ENCODE measurements at places on chromosomes 5 and 9. TPM values are rescaled to one million over a fixed set of nuclear protein-coding genes. Genes with fewer than 3 reads are reported as not detected.

DNA sequence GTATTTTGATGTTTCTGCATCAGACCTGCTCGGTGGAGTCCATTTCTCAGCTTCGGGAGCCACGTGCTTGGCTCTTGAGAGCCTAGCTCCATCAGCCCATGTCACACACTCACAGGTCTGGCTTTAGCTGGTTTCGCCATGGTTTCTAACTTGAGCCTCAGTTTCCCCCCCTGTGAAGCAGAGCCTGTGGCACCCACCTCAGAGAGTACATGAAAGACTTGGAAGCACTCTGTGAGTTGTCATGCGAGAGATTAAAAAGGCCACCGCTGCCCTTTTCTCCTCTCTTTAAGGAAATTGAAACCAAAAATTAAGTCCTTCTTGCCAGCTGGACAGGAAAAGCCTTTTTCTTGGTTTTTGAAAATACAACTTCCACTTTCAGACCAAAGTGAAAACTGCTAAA, 8.8 kb downstream of the TENT4A start:
- no peak for DNase-seq

DNA sequence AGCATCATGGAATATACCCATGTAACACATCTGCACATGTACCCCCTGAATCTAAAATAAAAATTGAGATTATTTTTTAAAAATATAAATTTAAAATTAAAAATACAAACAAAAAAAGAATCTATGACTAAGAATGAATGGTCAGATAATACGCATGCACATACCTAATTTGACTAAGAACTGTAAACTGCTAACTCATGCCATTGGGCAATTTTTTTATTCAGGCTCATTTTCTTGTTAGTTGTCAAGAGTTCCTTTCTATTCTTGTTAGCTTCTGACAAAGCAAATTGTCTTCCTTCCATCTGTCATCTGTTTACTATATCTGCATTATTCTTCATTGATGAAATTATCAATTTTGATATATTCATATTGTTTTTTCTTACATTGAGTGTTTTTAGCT, 69.5 kb upstream of the HAND1 start:
- no peak for DNase-seq

DNA sequence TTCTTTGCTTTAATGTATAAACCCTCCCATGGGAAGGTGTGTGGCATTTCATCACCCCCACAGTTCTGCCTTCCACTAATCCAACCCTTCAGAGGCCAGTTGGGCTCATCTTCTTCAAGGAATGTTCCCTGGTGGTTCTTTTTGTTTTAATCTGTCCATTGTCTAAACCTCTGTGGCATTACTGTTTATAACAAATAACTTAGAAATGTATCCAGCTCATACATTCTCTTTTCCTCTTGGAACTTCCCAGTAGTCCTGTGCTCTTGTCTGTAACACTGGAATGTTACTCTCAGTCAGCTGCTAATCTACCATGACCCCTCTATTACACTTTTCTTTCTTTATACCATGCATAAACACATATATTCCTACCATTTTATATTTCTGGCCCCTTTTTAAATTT, 213.5 kb upstream of the TARS1 start:
- no peak for DNase-seq

DNA sequence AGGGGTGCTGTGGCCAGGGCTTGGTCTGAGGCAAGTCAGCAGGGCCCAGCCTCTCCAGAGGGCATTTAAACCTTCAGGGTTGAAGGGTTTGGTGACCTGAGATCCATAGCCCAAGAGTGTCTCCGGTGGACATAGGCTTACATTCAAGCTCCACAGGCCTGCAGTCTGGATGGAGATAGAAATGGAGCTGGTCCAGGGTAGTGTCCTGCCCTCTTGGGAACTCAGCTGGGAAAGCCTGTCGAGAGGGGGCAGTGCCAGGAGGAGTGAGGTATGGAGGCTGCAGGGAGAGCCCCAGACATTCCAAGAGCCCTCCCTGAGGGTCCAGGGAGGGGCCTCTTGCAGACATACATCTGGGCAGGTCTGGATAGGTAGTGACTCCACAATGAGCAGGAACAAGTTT, 177.0 kb upstream of the MVB12B start:
- DNase-seq: no peak

The PSMD5 gene
- total RNA-seq: 31.4 TPM

GRCh38 chr5:175479125-175479881, 943 bp downstream of the SFXN1 start:
- DNase-seq: no peak

- DNase-seq: no peak
Observed at GRCh38 chr5:148834689-148835088, 8.3 kb downstream of the ADRB2 start.

The TMEM232 gene
- total RNA-seq: 0.86 TPM

The GABRA1 gene
- not detected for total RNA-seq

GRCh38 chr5:6452622-6453504, 4.2 kb downstream of the UBE2QL1 start:
- DNase-seq: no peak

- DNase-seq: no peak
Observed at GRCh38 chr5:110341836-110342235, 384.6 kb downstream of the TMEM232 start.

The CCDC192 gene
- not detected for total RNA-seq

The BTNL8 gene
- not detected for total RNA-seq

- DNase-seq: no peak
Observed at GRCh38 chr5:18882154-18882553, 1105.8 kb downstream of the CDH18 start.

GRCh38 chr5:43121913-43122484, 1.3 kb downstream of the ZNF131 start:
- DNase-seq: peak; percentile 13

DNA sequence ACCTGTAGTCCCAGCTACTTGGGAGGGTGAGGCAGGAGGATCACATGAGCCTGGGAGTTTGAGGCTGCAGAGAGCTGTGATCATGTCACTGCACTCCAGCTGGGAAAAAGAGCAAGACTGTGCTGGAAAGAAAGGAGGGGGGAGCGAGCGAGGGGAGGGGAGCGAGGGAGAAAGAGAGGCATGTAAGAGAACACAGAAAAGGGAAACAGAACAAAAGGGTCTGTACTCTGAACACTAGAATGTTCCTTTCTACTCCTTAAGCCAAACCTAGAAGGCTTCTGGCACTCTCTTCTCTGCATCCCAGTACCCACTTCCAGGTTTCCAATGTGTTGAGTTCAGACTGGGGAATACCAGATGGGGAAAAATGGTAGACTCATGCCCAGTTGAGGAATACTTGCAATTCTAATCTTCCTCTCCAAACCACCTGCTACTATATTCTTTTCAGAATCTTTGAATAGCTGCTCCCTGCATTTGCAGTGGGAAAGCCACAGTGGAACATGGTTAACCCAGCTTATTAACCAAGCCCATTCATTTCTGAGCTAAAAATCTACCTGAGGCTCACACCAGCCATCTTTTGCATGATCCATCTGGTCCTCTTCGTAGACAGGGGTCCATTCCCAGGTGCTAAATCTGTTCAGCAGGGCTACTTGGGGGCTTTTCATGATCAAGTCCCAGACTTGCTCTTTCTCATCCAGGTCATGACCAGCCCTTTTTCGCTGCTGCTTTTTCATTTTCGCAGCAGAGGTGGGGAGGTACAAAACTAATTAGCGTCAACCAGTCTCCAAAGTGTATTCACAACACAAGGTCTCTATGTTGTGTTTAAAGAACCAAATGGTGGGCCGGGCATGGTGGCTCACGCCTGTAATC, 34.9 kb downstream of the SEMA4D start:
- no peak for DNase-seq

GRCh38 chr5:124301850-124302249, 444.6 kb downstream of the ZNF608 start:
- no peak for DNase-seq

DNA sequence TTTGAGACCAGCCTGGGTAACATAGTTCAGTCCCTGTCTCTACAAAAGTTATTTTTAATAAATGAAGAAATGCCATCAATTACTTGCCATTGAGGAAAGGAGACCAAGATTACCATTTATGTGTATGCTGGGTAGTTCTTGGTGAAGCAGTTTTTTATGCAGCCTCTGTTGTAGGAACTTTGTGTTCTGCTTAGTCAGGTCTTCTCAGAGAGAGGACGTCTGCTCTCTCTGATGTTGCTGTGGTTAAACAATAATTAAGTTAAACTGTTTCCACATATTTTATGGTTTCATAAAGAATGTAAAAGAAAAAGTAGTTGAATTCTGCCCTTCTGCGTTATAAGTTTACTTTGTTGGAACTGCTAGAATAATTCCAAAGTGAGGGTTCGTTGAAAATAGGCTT, 210.5 kb downstream of the KDM4C start:
- DNase-seq: no peak

DNA sequence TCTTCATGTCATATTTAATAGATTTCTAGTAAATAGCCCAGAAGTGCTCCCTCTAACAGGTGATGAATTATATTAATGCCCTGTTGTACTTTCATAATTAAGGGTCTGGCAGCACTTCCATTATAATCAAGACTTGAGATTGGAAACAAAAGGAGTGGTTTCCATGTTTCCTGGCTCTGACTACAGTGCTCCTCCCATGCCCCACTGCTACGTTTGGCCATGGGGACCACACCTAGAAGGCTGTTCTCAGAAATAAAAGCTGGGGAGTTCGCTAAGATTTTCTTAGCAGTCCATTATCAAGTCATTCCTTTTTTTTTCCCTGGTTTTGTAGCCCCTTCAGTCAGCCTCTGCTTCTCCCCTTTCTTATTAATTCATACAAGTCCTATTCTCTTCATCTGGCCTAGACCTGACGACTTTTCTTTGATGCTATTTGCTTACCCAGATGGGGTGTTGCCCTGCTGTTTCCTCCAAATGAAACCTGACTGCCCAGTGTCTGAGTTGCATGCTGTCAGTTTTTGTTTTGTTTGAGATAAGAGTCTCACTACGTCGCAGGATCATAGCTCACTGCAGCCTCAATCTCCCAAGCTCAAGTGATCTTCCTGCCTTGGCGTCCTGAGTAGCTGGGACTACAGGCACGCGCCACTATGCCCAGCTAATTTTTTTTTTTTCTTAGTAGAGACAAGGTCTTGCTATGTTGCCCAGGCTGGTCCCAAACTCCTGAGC, 312.1 kb upstream of the EFNA5 start:
- no peak for DNase-seq

Data from epithelial cell of proximal tubule (primary cell).